ENCODE measurements at places on chromosomes 11 and 22.
A peak's percentile ranks its signal among the peaks of the same experiment; 100 is the strongest.

- peak; percentile 91 for DNase-seq
Observed at GRCh38 chr11:57639321-57640067, 10.2 kb downstream of the YPEL4 start.

DNA sequence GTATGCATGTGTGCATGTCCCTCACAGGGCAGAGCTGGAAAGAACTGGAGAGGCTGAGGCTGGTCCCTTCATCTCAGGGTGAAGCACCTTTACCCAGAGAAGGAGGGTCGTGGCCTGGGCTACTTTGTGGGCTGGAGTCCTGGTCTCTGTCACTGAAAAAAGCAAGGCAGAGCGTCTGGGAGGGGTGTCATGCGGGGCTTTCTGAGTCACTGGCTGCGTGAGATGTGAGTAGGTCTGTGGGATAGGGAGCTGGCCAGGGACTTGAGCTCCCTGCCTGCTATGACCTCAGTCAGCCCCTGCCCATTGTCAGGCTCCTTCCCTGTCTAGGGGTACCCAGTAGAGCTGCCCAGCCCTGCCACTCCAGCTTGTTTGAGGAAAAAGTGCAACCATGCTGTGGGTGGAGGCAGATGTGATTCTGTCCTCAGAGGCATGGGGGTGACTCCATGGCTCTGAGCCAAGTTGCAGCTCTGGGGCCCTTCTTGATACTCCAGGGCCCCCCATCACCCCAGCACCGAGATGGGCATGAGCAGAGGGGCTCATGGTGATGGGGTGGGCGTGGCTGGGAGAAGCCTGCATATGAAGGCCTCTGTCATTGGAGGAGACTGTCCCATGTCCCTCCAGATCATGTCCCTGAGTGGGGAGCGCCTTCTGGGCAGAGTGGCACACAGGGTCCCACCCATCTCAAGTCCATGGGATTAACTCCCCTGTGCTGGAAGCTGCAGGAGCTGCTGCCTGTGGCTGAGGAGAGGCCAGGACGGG is 27.8 kb downstream of the KCNQ1 start:
- no peak for DNase-seq

DNA sequence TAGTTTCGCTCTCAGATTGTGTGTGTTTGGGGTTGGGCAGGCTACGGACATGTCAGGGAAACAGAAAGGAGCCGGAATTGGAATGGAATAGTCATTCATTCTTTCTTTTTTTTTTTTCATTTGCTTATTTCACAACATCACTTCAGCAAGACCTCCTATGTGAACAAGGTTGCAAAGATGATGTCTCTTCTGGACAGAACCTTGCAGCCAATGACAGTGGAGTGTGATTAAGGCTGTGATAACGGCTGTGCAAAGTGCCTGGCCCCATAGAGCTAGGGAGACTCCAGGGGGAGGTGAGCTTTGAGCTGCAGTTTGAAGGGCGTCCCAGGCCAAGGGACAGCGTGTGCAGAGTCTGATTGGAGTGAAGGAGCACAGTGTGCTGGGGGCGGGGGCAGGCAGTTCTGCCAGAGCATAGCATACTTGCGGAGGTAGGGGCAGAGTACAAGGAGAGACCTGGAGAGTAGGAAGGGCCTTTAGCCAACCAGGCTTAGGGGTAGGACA is 3.4 kb downstream of the TIGD3 start:
- DNase-seq: no peak

- no peak for DNase-seq
Observed at GRCh38 chr11:33321422-33321821, 64.2 kb downstream of the HIPK3 start.

GRCh38 chr11:73263640-73264039 is 8.5 kb upstream of the P2RY6 start:
- DNase-seq: no peak

DNA sequence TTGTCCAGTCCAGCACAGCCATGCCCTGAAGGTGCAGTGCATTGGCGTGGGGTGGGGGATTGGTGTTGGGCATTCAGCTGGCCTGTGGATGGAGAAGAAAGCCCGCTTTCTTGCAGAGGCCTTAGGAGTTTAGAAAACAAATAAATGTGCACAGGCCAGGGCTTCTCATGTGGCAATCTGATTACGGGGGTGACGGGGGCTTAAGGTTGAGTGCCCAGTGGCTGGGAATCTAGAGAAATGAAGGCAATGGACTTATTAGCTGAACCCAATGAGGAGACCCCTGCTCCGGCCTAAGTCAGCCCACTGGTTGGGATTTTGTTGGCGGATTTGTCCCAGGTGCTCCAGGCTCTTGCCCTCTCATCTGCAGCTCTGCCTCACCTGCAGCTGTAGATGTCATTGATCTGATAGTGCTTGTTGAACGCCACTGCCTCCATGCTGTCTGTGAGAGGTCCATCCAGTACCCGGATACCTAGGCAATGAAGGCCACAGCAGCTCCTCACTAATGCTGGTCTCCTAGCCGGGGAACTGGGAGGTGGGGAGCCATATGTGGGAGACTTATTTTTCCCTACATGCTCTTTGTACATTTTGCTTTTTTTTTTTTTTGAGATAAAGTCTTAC is 6.2 kb downstream of the PCSK7 start:
- DNase-seq: no peak

GRCh38 chr11:7436657-7437056 is 48.6 kb upstream of the OLFML1 start:
- DNase-seq: no peak

DNA sequence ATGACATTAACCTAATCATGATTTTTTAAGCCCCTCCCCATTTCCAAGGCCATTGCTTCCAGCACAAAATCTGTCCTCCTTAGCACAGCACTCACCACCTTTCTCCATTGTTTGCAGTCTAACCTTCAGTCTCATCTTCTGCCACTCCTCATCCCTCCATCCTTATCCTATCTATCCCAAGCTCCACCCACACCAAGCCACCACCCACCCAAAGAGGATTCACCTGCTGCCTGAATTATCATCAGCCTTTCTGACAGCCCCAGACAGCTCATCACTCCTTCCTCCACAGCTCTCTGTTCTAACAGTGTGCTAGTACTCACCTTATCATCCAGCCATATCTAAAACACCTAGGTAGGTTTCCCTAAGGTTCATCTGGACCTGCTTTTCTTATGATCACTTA is 20.7 kb upstream of the SMCO4 start:
- no peak for DNase-seq

- peak; percentile 62 for DNase-seq
Observed at GRCh38 chr22:30574997-30575671, 669 bp upstream of the GAL3ST1 start.

GRCh38 chr11:107669191-107669740 is 42.6 kb downstream of the SLN start:
- no peak for DNase-seq

DNA sequence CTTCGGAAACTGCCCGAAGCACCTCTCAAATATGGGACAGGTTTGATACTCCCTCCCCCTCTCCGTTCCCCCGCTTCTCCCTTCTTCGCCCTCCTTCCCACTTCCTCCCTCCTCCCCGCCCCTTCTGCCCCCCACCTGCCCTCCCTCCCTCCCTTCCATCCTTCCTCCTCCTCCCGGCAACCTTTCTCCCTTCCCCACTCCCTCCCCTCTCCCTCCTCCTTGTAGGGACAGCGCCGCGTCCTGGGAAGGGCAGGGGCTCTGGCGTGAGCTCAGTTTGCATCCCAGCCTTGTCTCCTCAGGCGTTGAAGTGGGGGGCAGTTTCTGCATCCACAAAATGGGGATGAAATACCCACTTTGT is 6.1 kb upstream of the NFAM1 start:
- DNase-seq: no peak

GRCh38 chr11:40435344-40435743 is 1024.1 kb downstream of the LRRC4C start:
- no peak for DNase-seq

- no peak for DNase-seq
Observed at GRCh38 chr22:22421392-22421791, 87.2 kb downstream of the ZNF280B start.

DNA sequence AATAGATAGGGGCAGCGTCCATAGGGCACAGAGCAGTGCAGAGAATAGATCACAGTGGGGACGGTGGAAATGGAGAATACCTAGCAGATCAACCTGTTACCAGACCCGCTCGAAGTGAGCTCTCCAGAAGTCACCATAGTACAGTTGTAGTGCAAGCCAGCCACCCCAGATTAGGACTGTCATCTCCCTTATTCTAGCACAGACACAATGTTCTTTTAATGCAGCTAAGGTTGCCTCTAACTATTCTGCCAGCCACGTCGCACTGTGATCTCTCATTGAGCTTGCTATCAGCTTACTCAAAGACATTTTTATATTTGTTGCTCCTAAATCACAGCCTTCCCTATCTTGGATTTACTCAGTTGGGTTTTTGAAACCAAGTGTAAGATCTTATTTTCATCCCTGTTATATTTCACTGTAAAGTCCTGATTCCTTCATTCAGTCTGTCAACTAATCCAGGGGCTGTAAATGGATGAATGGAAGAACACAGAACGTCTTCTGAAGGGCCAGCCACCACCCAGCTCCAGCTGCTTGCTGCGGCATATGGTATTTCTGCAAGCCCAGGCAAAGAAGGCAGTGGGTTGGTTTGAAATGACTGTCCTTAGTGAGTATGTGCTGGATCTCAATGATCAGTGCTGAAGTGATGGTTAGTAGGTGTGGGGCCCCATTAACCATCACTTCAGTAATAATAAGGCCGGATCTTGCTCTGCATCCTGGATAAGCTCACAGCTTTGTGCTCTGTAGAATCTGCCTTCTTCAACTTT is 3.4 kb downstream of the PARVA start:
- no peak for DNase-seq

GRCh38 chr11:62817129-62817528 is 11.9 kb upstream of the NXF1 start:
- DNase-seq: no peak

- DNase-seq: no peak
Observed at GRCh38 chr11:101456812-101457211, 127.0 kb downstream of the TRPC6 start.

- DNase-seq: no peak
Observed at GRCh38 chr11:36035999-36036398, 92.1 kb downstream of the LDLRAD3 start.

GRCh38 chr22:20641198-20641892 is 132.6 kb upstream of the SERPIND1 start:
- no peak for DNase-seq

DNA sequence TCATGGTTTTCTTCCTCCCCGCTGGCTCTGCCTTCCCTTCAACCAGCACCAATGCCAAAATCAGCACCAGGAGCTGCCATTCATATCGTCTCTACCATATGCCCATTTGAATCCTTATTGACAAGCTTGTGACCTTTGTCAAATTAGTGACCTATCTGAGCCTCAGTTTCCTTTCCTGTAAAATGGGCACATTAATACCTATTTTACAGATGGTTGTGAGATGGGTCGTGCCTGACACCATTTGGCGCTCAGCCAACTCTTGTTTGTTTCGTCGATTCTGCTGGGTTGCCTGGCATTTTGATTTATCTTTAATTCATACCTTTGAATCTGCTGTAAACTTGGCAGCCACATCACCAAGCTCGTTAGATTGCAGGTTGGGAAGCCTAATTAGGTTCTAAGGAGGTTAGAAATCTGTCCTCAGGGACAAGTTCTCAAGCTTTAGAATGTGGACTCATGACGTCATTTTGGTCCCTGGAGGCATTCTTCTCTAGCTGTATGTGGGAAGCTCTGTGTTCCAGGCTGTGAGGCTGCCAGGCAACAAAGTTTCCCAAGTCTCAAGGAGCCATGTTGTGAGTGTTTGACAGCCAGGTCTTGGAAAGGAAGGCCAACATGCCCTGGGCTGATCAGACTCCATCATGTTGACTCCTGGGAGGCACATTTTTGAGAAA is 61.0 kb downstream of the RPS6KA4 start:
- no peak for DNase-seq

DNA sequence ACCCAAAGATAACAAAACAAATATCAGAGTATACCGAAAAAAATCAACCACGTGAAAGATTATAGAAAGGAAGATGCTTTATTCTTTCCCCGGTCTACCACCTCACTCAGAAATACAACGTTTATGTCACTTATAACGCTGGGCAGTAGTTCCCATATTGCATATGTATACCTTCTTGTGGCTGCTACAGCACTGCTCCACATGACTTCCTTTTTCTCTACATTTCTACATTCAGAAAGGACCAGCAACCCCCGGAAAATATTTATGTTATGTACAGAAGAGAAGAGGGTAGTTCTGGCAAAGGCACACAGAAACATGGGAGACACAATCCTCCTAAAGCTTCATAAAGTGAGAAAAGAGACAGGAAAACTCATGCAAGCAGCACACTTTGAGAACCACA is 56.8 kb downstream of the MTMR2 start:
- no peak for DNase-seq

- DNase-seq: no peak
Observed at GRCh38 chr22:47356511-47357011, 594.1 kb downstream of the TBC1D22A start.

- no peak for DNase-seq
Observed at GRCh38 chr11:120372296-120372695, 36.1 kb downstream of the ARHGEF12 start.

DNA sequence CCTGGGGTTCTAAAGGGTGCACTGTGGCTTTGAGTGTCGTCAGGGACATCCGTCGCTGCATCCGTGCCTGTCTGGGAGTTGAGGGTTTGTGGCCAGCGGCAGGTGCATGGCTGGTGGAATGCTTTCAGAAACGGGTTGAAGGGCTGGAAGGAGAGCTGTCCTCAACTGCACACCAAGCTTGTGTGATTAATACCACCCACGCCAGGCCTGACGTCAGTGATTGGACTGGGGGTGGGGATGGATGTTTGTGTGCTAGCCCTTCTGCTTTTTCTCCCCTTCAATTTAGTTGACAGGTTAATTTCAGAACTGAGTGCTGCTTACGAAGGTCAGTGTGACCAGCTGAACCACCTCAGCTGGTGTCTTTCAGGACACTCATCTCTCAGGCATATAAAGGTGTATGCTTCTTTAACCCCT is 3.2 kb upstream of the GAB2 start:
- peak; percentile 40 for DNase-seq

DNA sequence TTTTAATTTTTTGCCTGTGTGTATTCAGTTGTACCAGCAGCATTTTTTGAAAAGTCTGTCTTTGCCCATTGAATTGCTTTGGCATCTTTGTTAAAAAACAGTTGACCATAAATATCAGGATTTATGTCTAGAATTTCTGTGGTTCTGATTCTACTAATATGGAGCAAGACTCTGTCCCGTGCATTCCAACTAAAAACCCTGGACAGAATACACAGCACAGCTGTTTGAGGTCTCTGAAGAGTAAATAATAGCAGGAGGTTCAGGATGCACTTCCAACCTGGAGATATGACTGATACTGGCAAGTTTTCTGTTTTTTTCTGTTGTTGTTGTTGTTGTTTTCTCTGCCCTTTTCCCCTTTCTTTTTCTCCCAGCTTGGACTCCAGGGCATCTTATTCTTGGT is 141.9 kb downstream of the TMEM135 start:
- no peak for DNase-seq

DNA sequence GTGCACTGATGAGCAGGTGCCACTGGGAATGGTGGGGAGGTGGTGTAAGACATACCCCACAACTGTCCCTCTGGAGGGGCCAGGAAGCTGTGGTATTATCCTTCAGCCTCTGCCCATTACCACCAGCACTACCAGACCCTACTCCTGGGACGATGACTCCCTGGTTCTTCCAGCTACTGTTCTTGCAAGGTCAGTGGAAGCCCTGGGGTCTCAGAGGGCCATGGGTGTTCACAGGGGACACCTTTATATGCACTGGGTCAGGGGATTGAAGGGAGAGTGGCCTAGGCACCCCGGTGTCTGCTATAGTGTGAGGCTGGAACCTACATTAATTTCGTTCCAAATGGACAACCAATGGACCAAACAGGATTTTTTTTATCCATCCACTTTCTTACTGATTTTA is 102.1 kb downstream of the RPS6KA4 start:
- no peak for DNase-seq

Data from left hindlimb (tissue), 1 donor.